AG04450 (cell line): ENCODE measurements at places on chromosomes 3 and 15.

DNA sequence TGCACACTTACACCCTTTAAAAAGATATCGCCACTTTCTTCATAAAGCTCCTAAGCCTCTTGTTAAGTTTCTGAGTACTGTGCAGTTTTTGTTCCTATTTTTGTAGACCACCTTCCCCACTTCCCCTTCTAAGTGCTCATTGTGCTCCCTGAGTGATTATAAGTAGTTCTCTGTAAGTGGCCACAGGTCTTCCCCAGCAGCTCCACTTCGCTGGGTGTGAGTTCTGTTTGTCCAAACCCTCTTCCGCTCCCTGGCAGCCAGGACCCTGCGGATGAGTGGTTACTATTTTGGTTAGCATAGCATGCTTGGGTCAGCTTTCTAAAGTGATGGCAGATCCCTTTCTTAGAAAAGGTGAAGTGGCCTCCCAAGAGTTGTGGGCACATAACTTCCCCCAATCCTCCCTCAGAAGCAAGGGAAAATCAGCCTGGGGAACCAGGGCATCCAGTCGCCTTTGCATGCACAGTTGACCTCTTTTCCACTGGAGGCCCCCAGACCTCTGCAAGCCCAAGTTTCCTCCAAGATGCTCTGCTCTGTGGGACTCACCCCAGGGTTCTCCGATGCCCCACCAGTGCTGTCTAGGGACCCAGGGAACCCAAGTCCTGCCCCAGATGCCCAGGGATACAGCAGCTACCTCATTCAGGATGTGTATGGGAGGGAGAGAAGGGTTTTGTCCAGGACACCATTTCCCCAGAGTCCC, 69.6 kb downstream of the ATP10A start:
- DNase-seq = no peak

GRCh38 chr15:87877114-87877810, 379.3 kb downstream of the NTRK3 start:
- DNase-seq = peak; percentile 68

DNA sequence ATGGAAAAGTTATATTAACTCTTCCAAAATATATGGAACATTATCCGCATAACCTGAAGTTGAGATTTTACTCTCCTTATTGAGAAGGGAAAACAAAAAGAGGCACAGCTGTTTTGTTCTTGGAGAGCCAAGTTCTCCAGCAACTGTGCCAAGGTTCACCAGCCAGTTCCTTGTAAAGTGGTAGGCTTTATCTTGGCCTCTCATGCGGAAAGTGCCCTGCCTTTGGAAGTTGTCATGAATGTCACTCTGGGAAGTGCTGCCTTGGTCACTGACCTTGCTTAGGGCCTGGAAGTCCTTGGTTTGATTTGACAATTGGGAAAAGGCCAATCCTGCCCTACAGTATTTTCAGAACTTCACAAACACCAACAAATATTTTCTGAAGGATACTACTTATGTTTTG, 44.2 kb upstream of the THRB start:
- no peak for DNase-seq

- DNase-seq = no peak
These were observed 143.6 kb upstream of the SLC6A11 start for GRCh38 chr3:10672422-10672821.

GRCh38 chr3:46923559-46924350, 46.2 kb downstream of the PTH1R start:
- DNase-seq = no peak

GRCh38 chr15:77671362-77672056, 38.8 kb upstream of the LINGO1 start:
- no peak for DNase-seq

- no peak for DNase-seq
These were observed 61.8 kb downstream of the SLC12A8 start for GRCh38 chr3:125150525-125151441.

DNA sequence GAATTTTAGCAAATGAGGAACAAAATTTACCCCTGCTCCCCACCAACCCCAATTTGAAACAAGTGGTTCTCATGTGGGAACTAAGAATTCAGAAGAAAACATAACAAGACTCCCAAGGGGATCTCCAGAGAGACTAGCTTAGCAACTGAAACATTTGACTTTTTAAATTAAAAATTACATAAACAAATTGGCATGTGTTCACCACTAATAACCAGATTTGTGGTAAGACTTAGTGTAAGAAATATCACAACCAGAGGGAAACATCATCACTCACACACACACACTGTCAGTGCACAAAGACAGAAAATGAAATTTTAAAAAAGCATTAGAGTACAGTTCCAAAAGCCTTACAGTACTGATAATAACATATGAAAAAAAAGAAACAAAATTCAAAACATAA, 348.8 kb downstream of the CGGBP1 start:
- no peak for DNase-seq

DNA sequence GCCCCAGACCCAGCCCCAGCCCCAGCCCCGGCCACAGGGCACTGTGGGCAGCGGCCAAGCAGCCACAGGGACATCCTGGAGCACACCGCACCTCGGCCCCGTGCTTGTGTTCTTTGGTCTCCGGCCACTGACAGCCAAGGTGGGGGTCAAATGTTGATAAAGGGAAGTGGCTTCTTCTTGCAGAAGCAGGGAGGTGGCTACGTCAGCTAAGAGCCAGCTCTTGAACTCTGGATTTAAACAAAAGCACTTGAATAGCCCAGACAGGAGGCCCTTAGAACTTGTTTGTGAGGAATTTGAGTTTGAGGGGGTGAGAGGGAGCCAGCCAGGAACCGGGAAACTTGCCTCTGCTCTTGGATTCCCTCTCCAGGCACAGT, 135.8 kb upstream of the ABHD17C start:
- DNase-seq = no peak

DNA sequence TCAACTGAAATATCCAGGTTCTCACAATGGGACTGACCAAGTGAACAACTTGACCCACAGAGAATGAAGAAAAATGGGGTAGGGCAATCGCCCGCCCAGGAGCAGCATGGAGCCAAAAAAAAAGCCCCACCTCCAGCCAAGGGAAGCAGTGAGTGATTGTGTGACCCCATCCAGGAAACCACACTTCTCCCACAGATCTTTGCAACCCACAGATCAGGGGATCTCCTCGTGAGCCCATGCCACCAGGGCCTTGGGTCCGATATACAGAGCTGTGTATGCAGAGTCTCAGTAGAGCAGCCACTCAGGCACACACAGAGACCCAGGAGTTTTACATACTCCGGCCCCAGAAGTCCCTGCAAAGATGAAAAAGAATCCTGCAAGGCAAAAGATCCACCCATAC, 35.7 kb downstream of the PYGO1 start:
- no peak for DNase-seq

DNA sequence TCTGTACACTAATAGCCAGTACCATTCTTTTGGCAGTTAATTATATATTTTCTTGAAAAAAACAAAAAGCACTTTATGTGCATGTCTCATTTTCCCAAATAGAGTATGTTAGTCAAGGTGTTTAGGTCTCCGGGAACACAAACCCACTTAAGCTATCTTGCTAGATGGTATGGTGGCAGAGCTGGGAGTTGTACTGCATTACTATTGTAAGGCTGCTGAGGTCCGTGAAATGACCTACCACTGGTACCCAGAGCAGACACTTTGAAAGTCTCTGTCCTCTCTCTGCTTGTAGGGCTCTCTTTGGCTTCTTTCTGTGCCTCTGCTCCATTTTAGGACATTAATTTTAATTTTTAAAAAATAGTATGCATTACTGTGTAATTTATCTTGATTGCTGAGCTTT, 8.8 kb downstream of the TMOD3 start:
- no peak for DNase-seq

DNA sequence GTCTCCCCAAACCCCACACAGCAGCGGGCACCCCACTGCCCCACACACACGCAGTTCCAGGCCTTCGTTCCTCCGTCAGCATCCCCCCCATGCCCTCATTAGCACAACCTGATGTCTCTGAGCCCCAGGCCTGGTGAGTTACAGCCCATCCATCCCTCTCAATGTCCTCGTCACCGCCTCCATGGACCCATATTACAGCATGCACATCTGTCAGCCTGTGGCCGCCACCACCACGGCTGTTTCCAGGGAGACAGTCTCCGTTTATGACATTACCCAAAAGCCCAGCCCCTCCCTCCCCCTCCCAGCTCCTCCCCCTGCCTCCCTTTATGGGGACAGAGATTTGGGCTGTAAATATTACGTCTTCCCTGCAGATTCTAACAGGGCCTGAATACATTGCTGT, 143.1 kb upstream of the LINGO1 start:
- no peak for DNase-seq

DNA sequence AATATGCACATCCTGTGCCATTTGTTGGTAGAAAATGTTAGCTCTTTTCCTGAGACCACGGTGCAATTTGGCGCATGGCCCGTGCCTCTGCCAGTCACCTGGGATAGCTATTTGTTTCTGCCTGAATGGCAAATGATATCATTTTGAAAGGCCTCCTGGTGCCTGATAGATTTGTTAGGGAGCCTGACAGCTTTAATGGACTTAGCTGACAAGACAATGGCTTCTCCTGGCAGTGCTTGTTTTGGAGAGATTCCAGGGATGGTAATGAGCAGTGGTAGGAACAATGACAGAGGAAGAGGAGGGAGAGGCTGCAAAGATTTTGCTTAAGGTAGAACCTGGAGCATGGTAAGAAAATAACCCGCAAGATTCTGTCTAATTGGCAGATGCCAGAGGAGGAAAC, 268.5 kb downstream of the CLSTN2 start:
- no peak for DNase-seq

DNA sequence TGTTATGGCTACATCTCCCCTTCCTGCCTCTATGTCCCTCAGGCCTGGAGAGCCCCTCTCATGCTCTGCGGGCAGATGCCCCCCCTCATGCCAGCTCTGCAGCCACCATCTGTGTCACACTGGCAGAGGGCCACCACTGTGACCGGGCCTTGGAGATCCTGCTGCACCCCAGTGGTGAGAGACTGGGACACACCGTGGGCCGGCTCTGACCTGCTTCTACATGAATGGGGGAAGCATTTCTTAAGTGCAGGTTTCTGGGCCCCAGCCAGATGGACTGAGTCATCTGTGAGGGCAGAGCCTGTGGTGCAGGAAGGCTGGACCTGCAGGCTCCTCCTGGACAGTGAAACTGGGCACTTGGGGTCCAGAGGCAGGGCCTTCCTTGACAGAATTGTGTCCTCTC, 4.8 kb downstream of the VWA5B2 start:
- peak; percentile 38 for DNase-seq

- DNase-seq = no peak
These were observed 48.6 kb upstream of the CHRNB4 start for GRCh38 chr15:78689626-78690025.

DNA sequence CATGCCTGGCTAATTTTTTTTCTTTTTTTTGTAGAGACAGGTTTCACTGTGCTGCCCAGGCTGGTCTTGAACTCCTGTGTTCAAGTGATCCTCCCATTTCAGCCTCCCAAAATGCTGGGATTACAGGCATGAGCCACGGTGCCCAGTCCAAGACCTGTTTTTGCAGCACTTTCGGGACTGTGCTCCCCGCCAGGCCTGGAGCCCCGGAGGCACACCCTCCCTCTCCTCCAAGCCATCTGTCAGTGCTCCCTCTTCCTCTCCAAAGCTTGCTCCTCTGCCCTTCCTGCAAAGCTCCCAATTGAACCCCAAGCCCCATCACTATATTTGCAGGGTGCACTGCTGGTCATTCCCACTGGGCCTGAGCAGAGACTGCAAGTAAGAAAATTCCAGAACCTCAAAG, 98.1 kb downstream of the CORO2B start:
- no peak for DNase-seq

DNA sequence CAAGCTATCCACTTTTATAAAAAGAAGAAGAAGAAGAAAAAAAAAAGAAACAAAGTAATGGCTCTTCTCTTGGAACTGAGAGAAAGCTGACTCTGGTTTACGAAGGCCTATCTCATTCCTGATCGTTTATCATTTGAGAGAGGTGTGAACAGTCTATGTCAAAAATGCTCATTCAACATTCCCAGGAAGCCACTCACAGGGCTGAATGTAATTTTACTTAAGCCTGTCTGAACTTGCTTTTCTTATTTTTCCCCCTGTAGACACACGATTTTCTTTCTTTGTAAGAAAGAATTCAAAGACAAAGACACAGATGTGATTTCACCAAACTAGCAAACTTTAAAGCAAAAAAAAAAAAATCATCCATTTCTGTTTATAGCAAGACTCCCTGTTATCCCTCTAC, 805.8 kb downstream of the FHIT start:
- DNase-seq = no peak

DNA sequence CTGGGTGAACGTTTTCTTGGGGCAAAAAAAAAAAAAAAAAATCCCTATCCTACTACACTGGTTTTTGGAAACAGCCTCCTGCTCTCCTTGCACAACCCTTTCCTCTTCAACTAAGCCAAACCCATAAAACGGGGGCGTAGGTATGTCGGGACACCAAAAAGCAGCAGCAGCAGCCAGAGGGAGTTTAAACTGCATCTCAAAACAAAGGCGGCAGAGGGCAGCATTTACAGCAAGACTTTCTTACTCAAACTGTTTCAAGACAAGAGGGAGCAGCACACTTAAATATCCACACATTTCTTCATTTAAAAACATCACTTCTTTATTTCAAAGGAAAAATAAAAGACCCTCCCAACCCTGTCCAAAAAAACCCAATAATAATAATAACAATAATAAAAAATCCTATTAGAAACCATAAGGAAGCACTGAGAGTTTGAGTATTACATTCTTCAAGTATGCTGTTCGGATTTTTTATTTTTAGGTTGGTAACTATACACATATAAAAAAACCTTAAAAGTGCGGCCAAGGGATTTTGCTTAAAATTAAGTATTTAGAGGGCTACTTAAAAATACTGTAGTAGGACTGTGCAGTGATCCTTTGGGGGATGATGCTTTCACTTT, 43.9 kb upstream of the PLXND1 start:
- no peak for DNase-seq

- no peak for DNase-seq
These were observed 161.7 kb downstream of the MBNL1 start for GRCh38 chr3:152430223-152431002.

GRCh38 chr15:101102746-101103145, 149.1 kb downstream of the CHSY1 start:
- no peak for DNase-seq

- no peak for DNase-seq
These were observed 7.3 kb downstream of the MYLK start for GRCh38 chr3:123876858-123877257.

DNA sequence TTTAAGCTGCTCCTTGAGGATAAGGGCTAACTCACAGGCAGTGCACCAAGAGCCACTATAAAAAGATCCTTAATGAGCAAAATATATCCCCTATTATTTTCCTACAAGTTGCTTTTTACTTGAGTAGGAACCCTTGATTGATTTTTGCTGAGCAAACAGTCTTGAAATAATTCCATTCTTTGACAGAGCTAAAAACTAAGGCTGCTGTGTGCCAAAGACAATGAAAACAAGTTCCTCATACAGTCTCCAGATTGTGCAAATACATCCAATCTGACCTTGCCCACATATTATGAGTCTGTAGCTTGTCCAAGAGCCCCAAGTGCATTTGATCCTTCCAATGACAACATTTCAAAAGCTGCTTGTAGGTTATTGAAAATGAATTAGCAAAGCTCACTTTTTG, 15.0 kb downstream of the PRKAR2A start:
- no peak for DNase-seq

GRCh38 chr15:76512971-76513370, 176.4 kb downstream of the ISL2 start:
- DNase-seq = no peak
